ENCODE measurements at places on chromosomes 3 and 15. TPM values are rescaled to one million over a fixed set of nuclear protein-coding genes. Genes with fewer than 3 reads are reported as not detected.

Gene CORO2B
- total RNA-seq = not detected

Gene ISLR2
- 0.06 TPM for total RNA-seq

Gene IL17RB
- total RNA-seq = not detected

Gene SAXO2
- total RNA-seq = 1.1 TPM

Gene NR2E3
- not detected for total RNA-seq

Gene UCN2
- not detected for total RNA-seq

Gene ALDH1A3
- total RNA-seq = not detected

All from T-cell (primary cell).